NCI-H1105 treated with DMSO at 0.1 percent for 48 hours (cell line): ENCODE measurements at places on chromosomes 5 and 9.

DNA sequence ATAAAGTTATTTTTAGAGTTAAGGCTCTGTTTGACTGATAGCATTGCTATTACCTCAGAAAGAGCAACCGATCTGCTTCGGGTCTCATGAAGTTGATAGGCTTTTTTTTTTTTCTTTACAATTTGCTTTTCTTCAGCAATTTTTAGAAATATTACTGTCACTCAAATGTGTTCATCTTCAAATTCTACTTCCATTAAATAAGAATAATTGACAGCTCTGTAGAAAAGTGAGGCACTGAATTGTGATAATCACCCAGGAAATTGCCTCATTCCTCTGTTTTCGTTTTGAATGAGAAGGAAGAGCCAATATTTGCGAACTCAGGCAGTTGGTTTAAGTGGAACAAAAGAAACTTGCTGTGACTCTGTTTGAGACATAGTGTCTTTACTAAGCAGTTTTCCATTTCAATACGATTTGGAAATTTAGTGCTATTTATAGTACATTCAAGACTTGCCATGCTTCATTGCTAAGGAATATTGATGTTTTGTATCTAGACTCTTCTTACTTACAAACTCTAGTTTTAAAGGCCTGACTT is 700.5 kb upstream of the CDH10 start:
- DNase-seq: no peak

DNA sequence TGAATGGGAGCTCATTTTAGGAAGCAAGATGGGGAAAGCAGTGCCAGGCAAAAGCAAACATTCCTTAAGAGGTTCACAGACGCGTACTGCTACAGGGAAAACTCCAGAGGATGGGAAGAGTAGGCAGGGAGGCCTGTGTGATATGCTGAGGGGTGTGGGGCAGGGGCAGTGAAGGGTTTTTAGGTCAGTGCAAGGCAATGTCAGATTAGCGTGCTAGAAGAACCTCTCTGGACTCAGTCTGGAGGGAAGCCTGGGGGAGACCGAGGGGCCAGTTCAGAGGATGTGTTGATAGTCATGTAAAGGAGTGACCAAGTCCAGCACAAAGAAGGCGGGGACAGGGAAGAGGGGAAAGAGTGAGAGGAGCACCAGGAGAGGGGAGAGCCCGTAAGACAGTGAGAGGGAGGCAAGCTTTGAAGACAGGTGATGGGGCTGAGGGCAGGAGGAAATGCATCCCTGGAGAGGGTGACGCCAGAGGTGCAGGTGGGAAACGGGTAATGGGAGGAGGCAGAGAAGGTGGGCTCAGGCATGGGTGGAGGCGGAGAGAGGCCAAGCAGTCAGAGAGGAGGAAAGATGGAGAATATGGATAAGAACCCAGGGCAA is 134.5 kb downstream of the MTX3 start:
- DNase-seq: no peak

- no peak for DNase-seq
Observed at GRCh38 chr9:112173489-112174221, 1.4 kb downstream of the SUSD1 start.

DNA sequence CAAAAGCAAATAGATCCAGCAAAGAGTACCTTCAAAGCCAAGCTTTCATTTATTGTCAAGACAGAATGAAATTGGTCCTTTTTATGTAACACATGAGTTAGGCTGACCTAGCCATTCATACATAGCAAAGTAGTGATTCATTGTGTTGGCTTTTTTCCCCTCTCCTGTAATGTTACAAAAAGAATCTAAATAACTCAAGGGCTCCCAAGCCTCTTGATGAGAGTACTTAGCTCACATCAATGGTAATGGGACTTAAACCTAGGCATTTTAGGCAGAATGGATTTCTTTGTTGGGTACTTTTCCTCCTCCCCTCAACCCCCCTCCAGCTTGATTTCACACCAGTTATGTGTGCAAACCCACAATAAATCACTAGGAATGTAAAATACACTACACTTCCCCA is 123.7 kb downstream of the EBF1 start:
- peak; percentile 1 for DNase-seq

DNA sequence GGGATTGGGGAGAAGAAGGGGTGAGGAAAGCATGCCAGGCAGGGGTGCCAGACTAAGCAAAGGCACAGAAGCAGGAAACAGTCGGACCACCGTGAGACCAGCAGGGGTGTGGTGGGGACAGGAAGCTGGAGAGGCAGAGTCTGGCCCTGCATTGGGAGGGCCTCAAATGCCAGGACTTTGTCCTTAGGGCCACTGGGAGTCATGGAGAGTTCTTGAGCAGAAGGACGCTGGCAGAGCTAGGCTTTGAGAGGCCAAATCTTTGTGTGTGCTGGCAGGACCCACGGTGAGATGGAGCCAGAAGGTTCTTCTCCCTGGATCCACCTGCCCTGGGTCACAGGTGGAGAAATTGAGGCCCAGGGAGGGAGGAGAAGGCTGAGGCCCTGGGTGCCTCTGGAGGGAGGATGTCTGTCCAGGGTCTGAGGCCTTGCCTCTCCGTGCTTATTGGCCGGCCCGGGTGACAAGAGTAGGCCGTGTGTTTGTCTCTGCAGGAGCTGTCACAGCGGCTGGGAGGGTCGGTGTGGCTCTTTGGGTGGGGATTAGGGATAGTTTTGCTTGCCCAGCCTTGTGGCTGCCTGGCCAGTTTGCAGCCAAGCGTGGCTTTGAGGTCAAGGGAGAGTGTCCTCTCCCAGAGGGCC is 1.8 kb upstream of the ENG start:
- DNase-seq: no peak

DNA sequence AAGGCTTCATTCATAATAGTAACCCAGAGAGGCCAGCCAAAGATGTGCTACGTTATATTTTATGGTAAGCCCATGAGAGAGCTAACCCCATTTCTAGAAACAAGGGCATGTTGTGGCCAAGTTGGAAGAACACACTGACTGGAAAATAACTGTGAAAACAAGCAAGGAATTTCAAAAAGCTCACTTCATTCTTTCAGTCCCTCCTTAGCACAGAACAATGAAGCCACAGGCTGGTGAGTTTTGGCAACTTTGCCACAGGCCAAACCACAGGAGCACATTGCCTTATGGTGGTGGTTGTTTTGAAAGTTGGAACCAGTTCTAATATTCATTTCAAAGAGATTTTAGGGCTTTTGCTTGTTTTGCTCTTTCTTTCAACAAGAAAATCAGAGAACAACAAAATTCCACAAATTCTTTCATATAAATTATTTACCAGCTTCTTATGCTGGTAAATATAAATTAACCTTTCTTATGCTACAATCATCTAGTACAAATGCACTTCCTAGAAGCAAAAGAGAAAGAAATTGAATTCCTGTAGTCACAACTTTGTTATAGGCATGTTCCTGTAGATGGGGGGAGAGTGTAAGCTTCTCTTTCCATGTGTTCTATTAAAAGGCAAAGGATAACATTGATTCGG is 225.4 kb upstream of the RFX3 start:
- DNase-seq: no peak

GRCh38 chr9:99121604-99122003 is 16.7 kb downstream of the TGFBR1 start:
- DNase-seq: no peak

- no peak for DNase-seq
Observed at GRCh38 chr5:62256161-62257019, 49.6 kb upstream of the KIF2A start.

GRCh38 chr5:173707392-173707791 is 90.9 kb upstream of the BOD1 start:
- DNase-seq: no peak

DNA sequence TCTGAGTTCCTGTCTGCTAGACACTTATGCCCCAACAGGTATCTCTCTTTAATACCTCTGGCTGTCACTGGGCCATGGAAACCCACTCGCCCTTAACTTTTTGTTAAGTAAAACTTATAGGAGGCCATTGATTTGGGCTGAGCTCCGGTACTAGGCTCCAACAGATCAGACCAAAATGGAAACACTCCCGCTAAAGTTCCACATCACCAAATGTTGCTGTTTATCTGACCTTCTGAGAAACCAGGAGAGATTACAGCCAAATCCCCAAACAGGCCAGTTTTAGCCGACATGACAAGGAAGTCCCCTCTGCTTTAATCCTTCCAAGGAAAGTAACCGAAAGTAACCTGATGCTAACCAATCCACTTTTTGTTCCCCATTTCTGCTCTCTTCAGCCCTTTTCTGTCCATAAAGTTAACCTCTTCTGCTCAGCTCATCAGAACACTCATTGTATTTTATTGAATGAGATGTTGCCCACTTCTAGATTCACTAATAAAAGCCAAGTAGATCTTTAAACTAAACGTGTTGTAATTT is 115.2 kb upstream of the LHFPL2 start:
- DNase-seq: no peak
